Skeletal muscle cell (primary cell): ENCODE measurements at places on chromosomes 5 and 9.

GRCh38 chr9:33144551-33144950 is 22.6 kb downstream of the B4GALT1 start:
- no peak for DNase-seq

DNA sequence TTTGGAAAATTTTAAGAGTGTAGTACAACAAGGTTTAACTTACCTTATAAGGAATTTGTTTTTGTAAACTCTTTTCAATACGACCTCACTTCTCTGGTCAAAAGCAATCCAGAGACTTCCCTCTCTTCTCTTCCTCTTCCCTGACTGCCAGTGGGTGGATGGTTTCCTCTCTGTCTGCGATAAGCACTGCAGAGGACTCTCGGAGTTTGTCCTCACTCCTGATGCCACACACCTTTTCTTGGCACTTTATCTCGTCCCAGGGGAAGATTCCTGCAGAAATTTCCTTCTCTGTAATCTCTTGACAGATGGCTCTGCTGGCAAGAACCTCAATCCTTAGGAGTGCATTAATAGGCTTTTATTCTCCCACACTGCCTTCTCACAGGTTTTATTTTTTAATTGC is 641.6 kb downstream of the NR2F1-AS1 start:
- no peak for DNase-seq

GRCh38 chr5:139415221-139415861 is 11.5 kb upstream of the SPATA24 start:
- DNase-seq, result no peak

DNA sequence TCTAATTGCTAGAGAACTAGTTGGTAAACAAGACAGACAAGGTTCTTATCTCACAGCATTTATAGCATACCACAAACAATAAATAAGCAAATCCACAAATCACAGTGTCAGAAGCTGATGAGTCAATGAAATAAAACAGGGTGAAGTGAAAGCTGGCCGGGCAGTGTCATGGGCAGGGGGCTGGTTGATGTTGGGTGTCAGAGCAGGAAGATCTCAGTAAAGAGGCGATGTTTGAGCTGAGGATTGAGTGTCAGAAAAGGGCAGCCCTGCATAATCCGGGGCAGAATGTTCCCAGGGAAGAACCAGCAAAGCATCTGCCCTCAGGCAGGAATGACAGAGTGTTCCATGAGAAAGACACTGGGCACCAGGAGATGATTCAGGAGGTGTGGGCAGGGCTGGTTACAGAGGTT is 183.4 kb downstream of the GOLPH3 start:
- peak; percentile 4 for DNase-seq
